ENCODE measurements at places on chromosomes 5 and 9.

DNA sequence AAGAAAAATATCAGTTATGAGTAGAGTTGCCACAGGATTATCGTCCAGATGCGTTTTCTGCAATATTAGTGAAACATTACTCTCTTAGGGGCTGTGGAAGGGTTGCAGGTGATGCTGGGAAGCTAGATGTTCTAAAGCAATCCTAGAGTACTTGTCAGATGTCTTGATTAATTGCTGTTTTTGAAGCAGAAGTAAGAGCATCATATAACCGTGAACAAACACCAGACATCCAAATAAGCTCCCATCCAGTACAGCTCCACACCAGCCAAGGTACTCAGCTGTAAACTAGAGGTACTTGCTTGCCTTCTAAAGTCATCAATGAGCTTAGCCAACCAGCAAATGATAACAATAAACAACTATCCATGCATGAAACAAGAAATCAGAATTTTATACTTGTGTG lies 131.1 kb downstream of the ST8SIA4 start:
- no peak for DNase-seq

GRCh38 chr9:89602978-89603766 lies 1.6 kb upstream of the GADD45G start:
- DNase-seq = peak; percentile 83

- DNase-seq = peak; percentile 2
Observed at GRCh38 chr9:127283917-127284497, 19.4 kb downstream of the GARNL3 start.

DNA sequence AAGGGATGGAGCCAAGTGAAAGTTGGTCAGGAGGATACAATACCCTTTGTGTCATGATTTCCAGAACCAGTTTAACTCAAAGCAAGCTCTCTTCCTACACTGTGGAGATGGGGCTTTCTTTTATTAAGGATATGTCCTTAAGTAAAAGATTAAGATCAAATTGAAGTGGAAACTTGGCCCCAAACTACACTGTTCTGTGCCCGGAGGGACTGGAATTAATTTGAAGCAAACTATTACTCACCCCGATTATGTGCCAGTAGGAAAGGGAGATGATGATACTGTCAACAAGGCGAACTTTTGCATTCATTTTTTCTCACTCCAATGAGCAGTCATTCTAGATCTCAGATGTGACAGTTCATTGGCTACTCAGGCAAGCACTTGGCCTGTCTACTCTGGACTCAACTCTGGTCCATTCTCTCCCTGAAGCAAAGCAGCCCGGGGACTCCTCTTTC lies 186.7 kb downstream of the NTRK2 start:
- no peak for DNase-seq

GRCh38 chr9:125674981-125675973 lies 31.7 kb downstream of the MAPKAP1 start:
- DNase-seq = no peak

GRCh38 chr5:61402244-61402823 lies 70.3 kb downstream of the ZSWIM6 start:
- no peak for DNase-seq

- DNase-seq = no peak
Observed at GRCh38 chr5:50856401-50857119, 190.1 kb downstream of the PARP8 start.

DNA sequence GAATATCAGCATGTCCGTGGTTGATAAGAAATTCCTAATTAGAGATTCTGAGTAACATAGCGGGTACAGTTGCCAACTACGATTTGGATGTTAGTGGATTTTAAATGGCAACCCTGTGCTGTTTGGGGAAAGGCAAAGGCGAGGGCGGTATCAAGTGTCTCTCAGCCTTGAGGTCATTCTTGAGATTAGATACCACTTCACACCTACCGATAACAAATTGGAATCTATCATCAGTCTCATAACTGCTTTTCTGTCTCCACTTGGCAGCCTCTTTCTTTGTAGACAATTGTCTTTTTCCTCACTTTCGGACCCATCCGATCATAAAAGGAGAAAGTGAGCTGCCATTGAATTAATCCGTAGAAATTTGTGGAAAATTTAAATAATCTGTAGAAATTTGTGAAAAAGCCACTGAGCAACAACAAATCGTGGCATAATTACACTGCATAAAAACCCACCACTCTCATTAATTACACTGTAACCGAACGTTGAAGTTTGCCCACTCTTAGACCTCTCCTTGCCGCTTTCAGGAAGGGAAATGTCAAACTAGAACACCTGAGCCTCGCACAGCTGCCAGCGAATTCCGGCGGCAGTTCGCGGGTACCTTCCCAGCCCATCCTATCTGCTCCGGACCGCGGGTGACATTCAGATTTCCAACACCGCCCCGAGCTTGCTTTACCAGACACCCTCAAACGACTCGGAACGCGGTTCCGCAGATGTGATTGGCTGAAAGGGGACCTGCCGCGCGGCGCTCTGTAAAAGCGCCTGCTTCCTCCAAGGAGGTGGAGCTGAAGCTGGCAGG lies 849 bp upstream of the RGMB start:
- DNase-seq = no peak

- no peak for DNase-seq
Observed at GRCh38 chr5:100546001-100546400, 10.8 kb downstream of the FAM174A start.

DNA sequence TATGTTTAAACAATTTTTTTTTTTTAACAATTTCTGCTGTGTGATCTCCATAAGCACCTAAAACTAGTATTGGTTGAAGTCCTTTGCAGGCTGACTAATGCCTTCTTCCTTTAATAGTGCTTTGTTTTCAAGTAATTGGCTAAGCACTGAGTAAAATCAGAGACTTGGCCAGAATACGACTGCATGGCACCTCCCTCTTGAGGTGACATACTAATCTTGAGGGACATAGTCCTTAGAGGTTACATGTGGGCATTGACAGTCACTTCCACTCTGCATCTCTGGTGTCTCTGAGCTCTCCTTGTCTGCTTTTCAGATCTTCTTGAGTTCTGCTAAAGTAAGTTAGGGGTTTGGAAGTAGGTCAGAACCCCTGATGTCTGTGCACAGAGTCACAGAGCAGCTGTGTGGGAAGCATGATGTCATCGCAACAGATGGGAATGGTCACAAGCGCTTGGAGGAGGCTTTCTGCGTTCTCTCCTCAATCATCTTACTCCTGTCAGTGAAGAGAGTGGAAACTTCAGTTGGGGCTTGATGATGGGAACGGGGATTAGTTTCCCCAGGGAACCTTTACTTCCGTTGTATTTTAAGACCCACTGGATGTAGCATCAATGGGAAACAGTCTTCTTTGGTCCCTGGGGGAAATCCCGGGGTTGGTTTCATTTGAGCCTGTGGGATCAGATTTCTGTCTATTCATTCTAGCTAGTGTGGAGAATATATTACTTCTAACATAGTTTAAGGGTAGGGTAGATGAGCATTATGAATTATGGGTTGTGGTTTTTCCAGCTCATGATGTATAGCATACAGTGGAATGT lies 136.9 kb downstream of the ARHGAP26 start:
- DNase-seq = no peak

DNA sequence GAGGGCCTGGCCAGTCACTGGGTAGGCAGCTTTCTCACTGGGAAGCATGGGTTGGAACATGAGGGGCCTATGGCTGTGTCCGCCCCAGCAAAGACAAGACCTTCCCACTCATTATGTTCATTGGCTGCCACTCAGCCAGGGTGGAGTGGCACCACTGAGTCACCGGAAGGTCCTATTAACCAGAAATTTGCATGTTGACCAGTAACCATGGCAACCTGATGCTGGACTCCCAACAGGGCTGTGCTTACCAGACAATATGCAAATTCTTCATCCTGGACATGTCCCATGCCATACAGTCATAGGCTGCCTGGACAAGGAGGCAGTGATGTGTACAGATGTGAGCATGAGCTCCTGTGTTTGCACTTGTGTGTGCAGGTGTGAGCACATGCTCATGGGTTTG lies 66.7 kb downstream of the PSD2 start:
- no peak for DNase-seq

GRCh38 chr9:86021166-86021565 lies 78.2 kb downstream of the GOLM1 start:
- no peak for DNase-seq

GRCh38 chr5:140549237-140550144 lies 2.0 kb downstream of the EIF4EBP3 start:
- DNase-seq = no peak

GRCh38 chr5:3181671-3182070 lies 414.0 kb upstream of the IRX1 start:
- DNase-seq = no peak

- no peak for DNase-seq
Observed at GRCh38 chr9:106761493-106761892, 101.5 kb upstream of the ZNF462 start.

DNA sequence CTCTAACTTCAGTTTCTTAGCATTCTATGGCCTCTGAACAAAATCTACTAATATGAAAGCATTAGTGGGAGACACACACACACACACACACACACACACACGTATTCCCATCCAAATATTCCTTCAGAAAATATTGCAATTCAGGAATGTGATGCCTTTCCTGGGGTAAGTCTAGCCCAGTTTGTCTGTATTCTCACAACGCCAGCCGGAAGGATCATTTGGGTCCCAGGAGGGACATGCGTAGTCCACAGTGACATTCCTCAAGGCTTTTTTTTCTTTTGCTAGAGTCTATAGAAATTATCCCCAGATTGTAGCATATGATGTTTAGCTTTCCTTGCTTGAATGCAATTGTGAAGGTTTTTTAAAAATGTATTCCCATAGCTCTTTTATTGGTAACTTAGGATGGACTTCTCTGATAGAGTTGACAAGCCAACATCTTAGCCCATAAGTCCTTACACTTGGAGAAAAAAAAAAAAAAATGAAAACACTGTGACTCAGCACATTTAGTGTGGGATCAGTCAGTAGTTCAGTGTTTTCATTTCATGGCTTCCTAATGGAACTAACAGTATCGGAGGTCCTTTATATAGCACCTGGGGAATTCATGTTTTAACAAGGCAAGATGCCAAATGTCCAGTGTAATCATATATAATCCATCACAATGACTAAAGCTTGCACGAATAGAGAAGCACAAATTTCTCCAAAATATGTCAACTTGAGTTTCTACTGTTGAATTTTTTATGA lies 316.5 kb downstream of the DIRAS2 start:
- no peak for DNase-seq

- DNase-seq = no peak
Observed at GRCh38 chr5:52665559-52665958, 122.2 kb upstream of the ITGA1 start.

DNA sequence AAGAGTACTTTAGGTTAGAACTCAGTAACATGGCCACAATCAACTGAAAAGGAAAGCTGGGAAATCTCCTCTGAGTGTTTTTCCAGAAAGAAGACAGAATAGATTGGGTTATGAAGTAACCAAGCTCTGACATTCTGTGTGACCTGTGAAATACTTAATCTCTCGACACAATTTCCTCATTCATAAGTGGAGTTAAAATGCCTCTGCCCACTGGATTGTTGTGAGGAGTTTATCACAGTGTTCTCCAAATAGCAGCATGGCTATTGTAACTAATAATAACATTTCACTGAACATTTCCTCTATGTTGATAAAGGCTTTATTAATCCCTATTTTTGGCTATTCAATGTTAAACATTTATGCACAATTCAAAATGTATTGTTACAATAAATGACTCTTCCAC lies 311.0 kb downstream of the GABRB2 start:
- no peak for DNase-seq

DNA sequence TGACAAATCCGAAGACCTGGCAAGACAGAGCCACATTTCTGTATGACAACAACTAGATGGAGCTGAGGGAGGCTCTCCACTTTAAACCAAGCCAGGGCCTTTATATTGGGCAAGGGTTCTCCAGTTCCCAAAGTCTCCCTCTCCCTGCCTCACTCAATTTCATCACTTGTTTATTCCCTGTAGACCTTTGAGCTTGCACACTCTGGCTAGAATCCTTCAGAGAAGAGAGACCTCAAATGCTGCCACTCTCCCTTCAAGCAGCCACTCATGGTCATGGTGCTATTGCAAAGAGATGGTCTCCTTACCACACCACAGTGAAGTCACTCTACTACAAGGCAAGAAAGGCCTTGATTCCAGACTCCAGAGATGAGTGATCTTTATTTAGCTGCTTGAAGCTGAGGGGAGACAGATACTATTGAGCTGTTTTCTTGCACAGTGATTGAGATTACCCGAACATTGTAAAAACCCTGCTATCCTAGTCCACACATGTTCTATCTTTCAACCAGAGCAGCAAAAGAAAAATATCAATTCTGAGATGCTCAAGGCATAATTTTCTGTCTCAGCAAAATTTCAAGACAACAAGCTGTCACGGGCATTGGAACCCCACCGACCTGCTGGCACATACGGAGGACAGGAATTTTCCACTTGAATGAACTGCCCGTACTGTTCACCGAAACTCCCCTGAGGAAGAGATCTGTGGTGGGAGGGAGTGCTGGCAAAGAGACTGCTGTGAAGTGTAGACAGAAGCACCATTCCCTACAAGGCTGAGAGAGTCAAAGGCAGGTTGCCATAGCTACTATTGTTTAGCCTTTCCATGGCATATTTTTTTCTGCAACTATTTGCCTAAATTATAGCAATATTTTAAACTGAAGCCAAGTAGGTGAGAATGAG lies 81.1 kb downstream of the CDO1 start:
- no peak for DNase-seq

GRCh38 chr9:113501129-113501686 lies 37.7 kb downstream of the RGS3 start:
- no peak for DNase-seq

DNA sequence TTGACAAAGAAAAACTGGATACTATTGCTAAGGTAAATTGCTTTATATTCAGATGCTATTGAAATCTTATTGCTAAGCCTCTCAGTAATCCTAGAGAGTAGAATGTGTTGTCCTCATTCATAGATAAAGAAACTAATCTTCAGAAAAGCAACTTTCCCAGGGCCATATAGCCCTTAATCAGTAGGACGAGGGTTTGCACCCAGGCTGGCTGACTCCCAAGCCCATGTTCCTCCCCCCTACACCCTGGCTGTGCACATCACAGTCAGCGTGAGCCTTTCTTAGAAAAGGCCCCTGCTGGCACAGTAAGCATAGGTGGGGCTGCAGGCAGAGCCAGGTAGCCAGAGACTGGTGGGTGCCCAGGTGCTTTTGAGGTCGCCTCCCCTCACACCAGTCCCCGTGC lies 15.8 kb upstream of the GLIPR2 start:
- DNase-seq = no peak

DNA sequence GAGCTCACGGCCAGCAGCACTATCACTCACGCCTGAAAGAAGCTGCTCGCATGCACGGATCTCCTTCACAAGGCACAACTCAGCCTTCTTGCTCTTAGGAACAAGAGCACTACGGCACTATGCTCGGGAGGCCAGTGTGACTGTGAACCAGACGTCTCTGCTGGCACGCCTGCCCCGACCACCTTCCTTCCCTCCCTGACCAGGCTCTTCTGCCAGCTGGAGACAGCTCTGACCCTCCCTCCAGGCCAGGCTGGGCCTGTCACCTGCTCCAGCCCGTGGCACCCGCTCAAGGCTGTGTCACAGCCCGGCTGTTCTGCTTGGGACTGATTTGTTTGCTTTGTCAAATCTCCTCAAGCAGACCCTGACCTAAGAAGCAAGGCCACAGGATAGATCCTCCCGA lies 7.0 kb downstream of the TBC1D9B start:
- DNase-seq = no peak

All from central memory CD4-positive, alpha-beta T cell (primary cell).